MV-4-11 (cell line): ENCODE measurements at places on chromosomes 3 and 15.

GRCh38 chr3:8324747-8325146 lies 176.9 kb upstream of the LMCD1 start:
- DNase-seq, result peak; percentile 48

- no peak for DNase-seq
Measured at GRCh38 chr3:11602239-11602840, 41.4 kb downstream of the VGLL4 start.

GRCh38 chr3:23425410-23425809 lies 222.3 kb downstream of the UBE2E2 start:
- DNase-seq, result no peak

DNA sequence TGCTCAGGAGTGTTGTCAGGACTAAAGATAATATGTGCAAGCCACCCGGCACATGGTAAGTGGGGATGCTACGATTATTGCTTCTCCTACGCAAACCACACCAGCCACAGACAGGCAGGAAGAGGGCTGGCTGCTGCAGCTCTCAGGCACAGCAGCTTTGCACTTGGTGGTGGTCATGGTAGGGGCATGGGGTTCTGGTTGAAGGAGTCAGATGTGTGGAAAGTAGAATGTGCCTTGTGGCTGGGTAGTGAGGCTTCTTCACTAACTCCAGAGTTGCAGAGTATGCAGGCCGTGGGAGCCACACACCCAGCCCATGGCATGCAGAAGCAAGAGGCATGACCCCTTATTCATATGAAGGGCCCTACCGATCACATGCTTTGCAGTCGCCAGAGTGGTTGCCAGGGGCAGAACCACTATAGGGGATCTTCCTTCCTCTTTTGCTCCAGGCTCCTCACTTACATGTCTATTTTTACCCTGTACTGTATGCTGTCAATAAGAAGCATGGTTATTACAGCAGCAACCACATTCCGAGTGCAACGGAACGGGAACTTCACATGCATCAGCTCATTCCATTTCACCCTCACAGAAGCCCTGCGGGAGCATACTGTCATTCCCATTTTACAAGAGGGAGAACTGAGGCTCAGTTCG lies 59.2 kb upstream of the HERC1 start:
- peak; percentile 99 for DNase-seq

- DNase-seq, result peak; percentile 45
Measured at GRCh38 chr3:10950476-10951294, 41.9 kb upstream of the SLC6A1 start.

GRCh38 chr15:52503788-52504496 lies 24.7 kb downstream of the MYO5A start:
- peak; percentile 88 for DNase-seq

DNA sequence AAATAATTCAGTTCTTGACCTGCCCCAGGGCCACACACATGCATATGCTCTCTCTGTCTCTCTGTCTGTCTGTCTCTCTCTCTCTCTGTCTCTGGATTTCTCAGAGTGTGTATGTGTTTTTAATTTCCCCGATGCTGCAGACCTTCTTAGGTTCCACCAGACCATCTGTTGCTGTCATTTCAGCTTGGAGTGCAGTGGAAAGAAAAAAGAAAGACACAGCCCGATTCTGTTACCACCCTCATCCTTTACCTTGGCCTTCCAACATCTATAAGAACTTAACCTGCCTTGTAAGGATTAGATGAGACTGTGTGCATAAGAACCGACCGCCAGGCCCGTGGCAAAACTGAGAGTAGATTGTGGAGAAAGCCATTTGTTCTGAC lies 9.7 kb upstream of the PGPEP1L start:
- no peak for DNase-seq

- DNase-seq, result no peak
Measured at GRCh38 chr3:194086388-194087075, 49.4 kb upstream of the HES1 start.

DNA sequence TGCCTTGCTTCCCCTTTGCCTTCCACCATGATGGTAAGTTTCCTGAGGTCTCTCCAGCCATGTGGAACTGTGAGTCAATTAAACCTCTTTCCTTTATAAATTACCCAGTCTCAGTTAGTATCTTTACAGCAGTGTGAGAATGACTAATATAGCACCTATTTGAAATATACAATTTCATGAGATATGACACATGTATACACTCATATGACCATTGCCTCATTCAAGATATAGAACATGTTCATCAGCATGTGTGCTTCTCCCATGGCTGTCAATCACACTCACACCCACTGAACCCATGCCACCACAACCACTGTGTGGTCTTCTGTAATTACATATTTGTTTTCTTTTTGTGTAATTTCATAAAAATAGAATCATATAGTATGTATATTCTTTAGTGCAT lies 599.5 kb upstream of the EPHA6 start:
- DNase-seq, result no peak

DNA sequence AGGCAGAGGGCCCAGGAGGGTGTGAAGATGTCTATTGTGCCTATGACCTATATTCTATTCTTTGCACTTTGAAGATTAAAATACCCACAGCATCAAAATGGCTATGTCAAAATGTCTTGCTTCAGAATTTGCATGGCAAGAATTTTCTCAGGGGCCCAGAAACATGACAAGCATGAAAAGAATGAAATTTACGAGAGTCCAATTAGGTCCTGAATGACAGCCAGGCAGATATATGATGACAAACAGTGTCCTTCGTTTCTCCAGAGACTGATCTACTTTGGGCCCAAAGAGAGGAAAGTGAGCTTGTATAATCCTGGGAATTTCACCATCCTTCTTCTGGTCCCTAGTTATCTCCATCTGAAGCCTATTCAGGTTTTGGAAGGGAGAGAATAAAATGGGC lies 609.9 kb downstream of the FHIT start:
- no peak for DNase-seq

GRCh38 chr15:96285729-96286254 lies 44.7 kb upstream of the NR2F2 start:
- peak; percentile 86 for DNase-seq

DNA sequence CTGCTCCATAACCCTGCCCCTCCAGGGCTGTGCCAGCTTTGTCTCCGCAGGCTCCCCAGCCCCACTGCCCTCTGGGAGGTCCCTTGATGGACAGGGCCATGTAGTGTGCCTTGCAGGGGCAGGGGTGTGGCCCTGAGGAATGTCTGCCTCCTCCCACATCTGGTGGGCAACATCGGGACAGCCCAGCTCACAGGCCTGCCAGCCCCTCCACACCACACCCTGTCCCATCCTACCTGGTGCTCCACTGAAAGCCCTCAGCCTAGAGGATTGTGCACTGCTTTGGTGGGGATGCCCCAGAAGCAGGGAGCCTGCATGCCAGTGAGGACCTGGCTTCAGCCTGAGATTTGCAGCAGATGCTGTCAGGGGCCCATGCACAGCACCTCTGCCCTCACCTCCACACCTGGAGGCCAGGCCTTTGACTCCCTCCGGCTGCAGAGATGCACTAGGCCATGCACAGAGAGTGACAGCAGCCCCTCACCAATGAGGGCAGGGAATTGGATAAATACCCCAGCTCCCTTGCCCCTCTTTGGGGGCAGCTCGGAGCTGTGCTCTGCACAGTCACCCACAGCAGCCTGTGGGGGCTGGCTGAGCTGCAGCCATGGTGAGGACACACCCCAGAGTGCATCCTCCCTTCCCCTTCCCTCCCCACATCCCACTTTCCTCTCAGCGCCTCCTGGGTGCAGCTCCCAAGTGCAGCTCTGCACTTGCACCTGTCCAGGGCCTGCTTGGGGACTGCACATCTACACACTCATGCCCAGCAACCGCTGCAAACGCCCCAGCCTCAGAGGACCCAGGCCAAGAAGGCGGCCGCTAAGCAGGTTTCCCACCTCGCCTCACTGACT lies 2.7 kb downstream of the C3orf22 start:
- DNase-seq, result no peak

- DNase-seq, result no peak
Measured at GRCh38 chr3:19147905-19148767, at the start of gene KCNH8. Gene KCNH8, plus strand, starts transcription at chr3:19148510. Its CDS starts 210 bp downstream, at chr3:19148720.

GRCh38 chr3:42490243-42490642 lies 12.2 kb upstream of the VIPR1 start:
- DNase-seq, result peak; percentile 96

DNA sequence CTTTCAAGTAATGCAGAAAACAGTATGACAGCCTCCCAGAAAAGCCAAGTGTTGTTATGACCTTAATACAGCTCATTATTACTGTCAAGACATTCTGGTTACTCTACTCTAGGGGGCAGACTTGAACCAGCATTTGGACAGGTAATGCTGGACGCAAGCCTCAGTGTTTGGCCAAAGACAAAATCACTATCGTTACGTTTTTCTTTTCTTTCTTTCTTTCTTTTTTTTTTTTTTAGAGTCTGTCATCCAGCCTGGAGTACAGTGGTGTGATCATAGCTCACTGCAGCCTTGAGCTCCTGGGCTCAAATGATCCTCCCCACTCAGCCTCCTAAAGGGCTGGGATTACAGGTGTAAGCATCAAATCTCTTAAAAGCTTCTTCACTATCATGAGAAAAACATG lies 29.4 kb upstream of the TMEM45A start:
- peak; percentile 49 for DNase-seq

DNA sequence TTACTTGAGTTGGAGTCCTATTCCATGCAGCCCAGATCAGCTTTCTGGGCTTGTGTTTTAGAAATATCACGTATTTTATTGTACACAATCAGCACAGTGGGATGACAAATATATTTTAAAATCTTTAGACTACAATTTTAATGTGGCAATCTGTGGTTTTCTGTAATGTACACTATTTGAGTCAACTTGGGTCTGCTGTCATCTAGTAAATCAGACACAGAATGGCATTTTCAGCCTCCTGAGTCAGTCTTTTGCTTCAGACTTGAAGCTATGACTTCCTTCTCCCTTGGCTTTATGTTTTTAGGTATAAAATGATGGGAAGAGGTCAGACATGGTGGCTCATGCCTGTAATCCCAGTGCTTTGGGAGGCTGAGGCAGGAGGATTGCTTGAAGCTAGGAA lies 232.1 kb downstream of the NECTIN3 start:
- DNase-seq, result no peak

DNA sequence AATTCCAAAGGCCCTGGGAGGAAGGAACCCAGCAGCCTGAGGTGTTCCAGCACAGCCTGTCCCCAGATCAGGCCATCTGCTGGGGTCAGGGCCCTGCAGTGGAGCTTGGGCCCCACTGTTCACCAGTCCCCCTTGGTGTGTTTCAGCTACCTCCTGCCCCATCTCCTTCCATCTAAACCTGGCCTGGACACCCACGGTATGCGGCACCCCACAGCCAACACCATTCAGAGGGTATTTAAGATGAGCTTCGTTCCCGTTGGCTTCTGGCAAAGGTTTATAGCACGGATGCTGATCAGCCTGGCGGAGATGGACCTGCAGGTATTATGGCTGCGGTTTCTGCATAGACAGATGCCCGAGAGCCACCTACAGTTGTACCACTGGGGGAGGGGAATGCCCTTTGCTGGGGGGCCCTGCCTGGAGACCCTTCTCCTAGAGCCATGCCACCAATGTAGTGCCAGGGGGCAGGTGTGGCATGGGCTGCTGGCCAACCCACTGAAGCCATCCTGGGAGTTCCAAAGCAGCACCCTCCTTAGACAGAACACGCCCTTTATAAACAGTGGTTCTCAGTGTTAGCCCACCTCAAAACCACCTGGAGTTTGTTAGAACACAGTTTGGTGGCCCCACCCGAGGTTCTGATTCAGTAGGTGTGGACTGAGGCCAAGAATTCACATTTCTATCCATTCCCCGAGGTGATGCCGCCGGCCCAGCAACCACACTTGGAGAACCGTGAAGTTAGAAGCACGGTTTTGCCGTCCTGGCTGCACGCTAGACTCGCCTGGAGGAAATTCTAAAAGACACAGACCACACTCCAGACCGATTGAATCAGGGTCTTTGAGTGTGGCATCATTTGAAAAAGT lies 126.9 kb downstream of the LRRK1 start:
- DNase-seq, result no peak

DNA sequence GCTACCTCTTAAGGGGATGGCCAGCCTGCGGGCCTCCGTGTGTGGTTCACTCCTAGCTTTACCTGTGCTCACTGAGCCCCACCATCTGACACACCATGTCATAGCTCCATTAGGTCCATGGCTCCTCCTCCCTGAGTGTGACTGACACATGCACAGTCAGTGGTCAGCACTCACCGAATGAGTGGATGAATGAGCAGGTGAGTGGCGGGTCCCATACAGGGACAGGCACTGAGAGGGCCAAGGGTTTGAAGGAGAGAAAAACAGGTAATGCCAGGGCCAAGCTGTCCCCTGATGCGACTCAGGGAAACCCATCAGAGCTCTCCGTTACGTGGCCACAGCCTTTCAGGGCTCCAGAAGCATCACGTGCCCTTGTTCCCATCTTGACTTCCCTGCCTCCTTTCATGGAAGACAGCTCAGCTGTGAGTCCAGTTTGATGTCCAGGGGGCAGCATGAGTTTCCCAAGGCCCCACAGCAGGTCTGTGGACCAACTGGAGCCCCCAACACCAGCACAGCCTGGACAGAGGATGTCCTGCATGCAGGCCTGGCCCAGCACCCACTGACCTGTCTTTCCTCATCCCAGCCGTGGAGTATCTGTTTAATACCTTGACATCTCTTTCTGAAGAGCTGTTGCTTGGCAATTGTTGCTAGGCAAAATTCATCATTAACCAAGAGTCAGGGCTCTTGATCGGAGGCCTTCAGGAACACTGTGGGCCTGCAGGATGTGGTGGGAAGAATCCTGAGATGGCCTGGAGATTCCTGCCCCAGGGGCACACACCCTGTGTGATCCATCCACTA lies 84.4 kb downstream of the PLXNA1 start:
- no peak for DNase-seq

DNA sequence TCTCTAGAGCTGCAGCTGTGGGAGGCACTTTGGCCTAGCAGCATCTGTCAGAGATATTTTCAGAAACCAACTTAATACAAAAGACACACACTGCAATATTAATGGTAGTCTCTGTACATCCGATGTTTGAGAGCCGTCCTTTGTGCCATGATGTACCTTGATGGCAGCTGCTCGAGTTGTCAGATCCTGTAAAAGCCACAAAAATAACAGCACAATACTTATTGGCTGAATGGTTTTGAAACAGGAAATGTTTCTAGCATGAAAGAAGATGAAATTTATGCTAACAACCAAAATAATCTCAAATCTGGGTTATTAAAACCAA lies 445.5 kb upstream of the TBL1XR1 start:
- no peak for DNase-seq
